CD4-positive, alpha-beta T cell treated with Interleukin-12 subunit alpha and Interleukin-12 subunit beta, for 1 hour (primary cell): ENCODE measurements at places on chromosomes 4 and X.

GRCh38 chrX:14825851-14826250, 47.0 kb downstream of the FANCB start:
- no peak for DNase-seq

GRCh38 chr4:40909363-40909876, 159.7 kb downstream of the NSUN7 start:
- DNase-seq, result no peak

DNA sequence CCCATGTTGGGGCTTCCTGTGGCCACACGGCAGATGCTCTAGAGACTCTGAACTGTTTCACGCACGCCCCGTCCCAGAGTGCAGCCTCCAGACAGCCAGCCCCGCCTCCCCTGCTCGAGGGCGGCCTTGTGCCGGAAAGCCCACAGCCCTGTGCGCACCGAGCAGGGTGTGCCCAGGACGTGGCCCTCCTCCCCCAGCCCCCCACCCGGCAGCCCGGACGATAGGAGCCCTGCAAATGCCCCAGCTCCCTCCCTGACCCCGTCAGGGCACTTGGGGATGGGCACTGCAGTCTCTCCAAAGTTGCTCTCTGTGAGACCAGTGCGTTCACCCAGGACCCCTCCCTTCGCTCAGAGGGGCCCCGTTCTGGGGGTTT, 37.3 kb downstream of the ADRA2C start:
- no peak for DNase-seq

GRCh38 chr4:16745009-16745635, 153.3 kb downstream of the LDB2 start:
- no peak for DNase-seq

- peak; percentile 66 for DNase-seq
Measured at GRCh38 chr4:6658597-6659075, 18.2 kb downstream of the MRFAP1 start.

GRCh38 chr4:126715067-126715466, 917.7 kb upstream of the INTU start:
- DNase-seq, result no peak

DNA sequence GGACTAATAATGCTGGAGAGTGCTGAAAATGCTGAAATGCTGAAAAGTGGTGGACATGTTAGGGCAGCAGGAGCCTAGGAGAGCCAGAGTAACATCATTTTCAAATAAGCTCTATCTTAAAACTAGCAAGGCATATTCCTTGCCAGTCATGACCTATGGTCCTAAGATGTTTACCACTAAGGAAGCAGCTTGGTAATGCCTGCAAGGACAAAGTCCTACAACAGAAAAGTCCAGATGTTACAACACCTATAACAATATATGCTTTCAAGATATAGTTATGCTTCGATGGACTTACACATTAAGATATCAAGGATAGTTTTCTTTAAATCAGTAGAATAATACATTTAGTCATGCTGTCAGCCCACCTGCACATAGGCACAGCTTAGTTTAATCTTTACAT, 4.5 kb upstream of the ADH4 start:
- no peak for DNase-seq

DNA sequence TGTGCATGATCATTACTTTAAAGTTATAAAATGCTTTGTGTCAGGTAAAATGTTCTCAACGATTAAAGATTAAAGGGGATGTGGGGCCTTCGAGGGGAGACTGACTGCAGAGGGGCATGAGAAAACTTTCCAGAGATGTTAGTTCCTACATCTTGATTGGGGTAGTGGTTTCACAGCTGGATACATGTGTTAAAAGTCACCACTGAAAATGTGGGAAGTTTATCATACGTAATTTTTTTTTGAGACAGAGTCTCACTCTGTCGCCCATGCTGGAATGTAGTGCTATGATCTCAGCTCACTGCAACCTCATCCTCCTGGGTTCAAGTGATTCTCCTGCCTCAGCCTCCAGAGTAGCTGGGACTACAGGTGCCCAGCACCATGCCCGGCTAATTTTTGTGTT, 79.5 kb downstream of the RBM47 start:
- DNase-seq, result no peak

DNA sequence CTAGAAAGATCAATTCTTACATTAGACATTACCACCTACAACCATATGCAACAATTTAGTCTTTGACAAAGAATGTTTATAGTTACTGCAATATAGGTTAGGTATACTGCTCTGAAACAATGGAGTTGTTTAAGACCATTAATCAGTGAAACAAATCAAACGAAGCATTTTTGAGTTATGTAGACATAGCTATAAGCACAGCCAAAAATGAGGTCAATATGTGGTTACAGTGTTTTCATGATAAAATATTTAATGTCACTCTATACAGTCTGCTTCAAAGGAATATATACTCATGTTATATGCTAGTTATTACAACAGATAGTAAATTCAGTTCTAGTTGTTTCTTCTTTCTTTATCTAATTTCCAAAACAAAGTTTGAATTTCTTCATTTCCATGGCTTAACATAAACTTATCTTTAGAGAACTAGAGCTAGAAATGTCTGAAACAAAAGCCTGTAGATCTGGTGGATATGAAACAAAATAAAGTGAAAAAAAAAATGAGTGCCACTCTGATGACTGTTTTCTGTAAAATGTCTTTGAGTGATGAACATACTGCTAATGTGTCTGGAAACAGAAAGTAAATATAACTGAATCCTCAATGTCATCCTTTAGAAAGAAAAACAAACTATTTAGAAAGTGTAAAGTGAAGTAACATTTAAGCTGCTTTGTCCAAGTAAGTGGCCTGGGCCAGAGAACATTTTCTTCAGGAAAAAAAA, 809.0 kb downstream of the FAT4 start:
- DNase-seq, result no peak

DNA sequence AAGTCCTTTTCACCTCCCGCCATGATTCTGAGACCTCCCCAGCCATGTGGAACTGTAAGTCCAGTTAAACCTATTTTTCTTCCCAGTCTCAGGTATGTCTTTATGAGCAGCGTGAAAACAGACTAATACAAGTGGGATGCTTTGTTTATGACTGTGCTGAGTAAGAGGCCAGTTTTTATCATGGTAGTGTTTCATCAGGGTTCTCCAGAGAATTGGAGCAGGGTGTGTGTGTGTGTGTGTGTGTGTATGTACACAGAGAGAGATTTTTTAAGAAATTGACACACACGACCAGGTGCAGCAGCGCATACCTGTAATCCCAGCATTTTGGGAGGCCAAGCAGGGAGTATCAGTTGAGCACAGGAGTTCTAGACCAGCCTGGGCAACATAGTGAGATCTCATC, 34.6 kb upstream of the SLC2A9 start:
- DNase-seq, result no peak

GRCh38 chrX:120308558-120308957, 2.7 kb downstream of the TMEM255A start:
- no peak for DNase-seq

DNA sequence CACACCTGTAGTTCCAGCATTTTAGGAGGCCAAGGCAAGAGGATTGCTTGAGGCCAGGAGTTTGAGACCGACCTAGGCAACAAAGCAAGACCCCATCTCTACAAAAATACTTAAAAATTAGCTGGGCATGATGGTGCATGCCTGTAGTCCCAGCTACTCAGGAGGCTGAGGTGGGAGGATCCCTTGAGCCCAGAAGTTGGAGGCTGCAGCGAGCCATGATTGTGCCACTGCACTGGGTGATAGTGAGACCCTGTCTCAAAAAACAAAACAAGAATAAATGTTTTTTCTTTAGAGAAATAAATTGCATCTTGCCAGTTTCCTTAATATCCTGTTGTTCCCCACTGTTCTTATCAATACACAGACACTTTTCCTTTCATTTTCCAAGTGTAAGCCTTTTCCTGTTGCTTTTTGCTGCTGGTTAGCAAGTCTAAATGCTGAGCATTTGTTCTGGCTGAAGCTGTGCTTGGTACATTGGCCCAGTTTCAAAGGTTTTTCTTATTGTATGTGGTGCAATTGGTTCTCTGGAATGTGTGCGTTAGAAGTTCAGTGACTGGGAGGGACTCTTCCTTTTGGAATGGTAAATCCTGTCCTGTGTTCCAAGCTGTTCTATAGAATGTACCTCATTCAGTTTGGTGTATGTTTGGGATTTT, 98.2 kb downstream of the AFF1 start:
- DNase-seq, result no peak

DNA sequence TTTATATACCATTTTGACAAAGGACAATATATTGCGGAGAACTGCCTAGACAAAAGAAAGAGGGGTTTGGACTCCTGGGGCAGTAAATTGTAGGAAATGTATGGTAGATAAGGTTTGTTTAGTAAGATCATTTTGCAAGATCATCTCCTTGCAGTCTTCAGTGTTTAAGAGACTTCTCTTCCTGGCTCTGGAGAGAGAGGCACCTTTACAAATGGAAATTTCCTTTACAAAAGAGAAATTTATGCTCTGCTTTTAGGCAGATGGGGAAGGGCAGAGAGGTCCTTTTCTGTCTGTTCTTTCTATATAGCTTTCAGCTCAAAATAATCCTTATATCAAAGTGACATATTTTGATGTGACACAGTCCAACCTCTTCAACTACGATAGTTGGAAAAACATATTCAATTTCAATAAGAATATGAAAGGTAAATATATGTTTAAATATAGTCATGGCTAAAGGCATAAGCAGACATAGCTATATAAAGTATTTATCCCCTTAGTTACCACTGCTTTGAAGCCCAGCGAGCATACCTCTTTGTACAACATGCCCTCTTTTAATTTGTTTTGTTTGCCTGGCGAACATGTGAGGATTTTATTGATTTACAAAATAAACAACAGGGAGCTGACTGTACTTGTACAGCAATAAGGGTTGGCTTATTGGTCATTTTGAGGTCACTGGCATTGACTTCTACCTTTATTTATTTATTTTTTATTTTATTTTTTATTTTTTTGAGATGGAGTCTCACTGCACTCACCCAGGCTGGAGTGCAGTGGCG, 65.2 kb downstream of the TRIM2 start:
- DNase-seq, result no peak

DNA sequence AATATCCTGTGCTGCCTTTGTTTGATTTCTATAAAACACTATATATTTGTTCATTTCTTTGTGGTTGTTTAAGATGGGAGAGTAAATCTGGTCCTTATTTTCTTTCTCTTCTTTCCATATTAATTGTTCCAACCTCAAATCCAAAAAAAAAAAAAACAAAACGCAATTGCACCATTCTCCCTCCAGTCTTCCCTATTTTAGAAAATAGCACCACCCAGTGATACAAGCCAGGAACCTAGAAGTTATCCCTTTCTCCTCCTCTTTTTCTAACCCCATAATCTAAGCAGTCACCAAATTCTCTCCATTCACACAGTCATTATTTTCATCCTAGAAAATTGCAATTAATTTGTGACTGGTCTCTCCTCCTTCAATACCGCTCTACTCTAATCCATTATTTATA, 107.8 kb downstream of the GABRA3 start:
- DNase-seq, result no peak

GRCh38 chr4:72468904-72469502, 100.0 kb downstream of the ADAMTS3 start:
- no peak for DNase-seq

DNA sequence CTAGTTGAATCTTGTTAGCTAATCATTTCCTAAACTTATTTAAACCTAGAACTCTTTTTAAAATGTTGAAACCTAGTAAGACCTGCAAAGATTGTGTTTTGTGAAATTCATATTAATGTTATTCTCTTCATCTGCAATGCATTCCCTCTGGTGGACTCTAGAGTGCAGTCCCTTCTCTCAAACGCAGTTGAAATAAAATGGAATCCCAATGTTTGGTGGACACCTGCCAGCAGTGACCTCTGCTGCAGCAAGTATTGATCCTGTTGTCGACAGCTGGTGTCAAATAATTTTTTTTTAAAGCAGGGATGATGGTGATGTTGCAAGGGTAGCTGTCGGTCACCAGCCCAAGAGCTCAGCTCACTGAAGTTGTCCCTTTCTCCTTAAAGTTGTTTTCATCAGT, 492.0 kb downstream of the ZIC3 start:
- DNase-seq, result no peak

- no peak for DNase-seq
Measured at GRCh38 chrX:111521169-111521568, 9.7 kb downstream of the SERTM2 start.

DNA sequence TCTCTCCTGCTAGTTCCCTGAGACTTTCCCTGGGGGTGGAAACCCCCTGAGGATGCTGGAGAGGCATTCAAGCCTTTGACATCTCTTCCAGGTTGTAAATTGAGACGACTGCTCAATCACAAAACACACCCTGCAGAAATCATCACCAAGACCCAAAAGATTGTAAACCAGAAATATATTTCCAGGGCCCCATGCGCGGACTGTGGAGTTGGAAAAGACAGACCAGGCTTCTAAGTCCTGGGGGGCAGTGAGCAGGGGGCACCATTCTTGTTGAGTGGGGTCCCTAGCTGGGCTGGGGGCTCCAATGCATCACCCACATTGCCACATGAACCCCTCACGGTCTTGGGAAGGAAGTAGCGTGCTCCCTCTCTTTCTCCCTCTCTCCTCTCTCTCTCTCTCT, 87.9 kb upstream of the C4orf50 start:
- DNase-seq, result no peak

DNA sequence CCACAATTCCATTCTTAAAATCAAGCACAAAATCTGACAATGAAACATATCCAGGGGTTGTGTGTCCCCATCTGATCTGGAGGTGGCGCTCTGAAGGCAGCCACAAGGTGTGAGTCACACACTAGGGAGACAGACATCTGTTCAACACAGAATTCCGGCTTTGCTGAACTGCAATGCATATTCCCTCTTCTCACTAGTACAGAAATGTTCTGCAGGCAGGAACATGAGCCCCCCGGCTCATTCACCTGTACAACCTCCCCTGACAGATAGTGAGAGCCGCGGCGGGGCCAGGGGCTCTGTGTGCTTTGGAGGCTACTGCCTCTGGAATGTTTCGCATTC, 41.9 kb downstream of the WDR1 start:
- no peak for DNase-seq

GRCh38 chr4:98000940-98001339, 142.3 kb downstream of the STPG2 start:
- DNase-seq, result no peak

DNA sequence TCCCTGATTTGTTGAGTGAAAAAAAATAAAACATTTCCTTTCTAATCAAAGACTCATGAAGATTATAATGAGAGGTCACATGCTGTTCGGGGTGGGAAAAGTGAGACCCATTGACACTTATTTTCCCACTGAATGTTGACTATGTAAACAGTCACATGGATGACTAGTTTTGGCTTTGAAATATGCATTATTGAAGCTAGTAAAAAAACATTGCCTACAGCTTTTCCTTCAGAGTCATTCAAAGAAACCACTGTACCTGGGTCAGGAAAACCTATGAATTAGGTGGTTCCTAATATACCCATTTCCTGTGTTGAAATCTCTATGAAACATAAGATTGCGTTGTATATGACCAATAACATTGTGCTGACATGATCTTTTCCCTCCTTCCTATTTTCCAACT, 251.2 kb downstream of the CFAP299 start:
- DNase-seq, result no peak
